Activated CD4-positive, alpha-beta T cell treated with anti-CD3 and anti-CD28 coated beads, Interleukin-2, amount 10 ng/mL, durations not matched to agents 24 days and 14 days (primary cell): ENCODE measurements at places on chromosomes 11 and 22. TPM values are rescaled to one million over a fixed set of nuclear protein-coding genes. Genes with fewer than 3 reads are reported as not detected.

SMDT1 gene
- total RNA-seq, result 54.4 and 58.7 TPM in 2 replicates

GRCh38 chr22:23743303-23743705 lies 7.6 kb downstream of the ZNF70 start:
- H3K27ac ChIP-seq, result no peak overlapping the region
- DNase-seq, result no peak
- no peaks in the 10 kb centered on the region for H3K4me1 ChIP-seq
- peaks cover 24% of the 10 kb centered on the region for H3K36me3 ChIP-seq
- H3K27me3 ChIP-seq, result no peaks in the 10 kb centered on the region

DNA sequence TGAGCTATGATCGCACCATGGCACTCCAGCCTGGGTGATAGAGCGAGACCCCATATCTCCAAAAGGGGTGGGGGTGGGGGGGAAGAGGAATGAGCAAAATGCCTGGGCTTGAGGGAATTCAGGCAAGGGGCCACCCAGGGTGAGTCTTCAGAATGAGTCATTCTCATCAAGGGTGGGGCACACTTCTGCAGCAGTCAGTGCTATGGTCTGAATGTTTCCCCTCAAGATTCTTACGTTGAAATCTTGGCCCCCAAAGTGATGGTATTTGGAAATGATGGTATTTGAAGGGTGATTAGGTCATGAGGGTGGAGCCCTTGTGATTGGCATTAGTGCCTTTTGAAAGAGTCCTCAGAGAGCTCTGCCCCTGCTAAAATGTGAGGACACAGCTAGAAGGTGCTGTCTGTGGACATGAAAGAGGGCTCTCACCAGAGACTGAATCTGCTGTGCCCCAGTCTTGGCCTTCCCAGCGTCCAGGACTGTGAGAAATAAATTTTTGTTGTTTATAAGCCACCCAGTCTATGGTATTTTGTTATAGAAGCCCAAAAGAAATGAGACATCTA lies 86.4 kb upstream of the THY1 start:
- H3K27me3 ChIP-seq, result no peaks in the 10 kb centered on the region
- peaks cover 13% of the 10 kb centered on the region for H3K4me1 ChIP-seq
- peak overlapping the region; percentile 35 for H3K27ac ChIP-seq
- H3K4me3 ChIP-seq, result no peak overlapping the region
- DNase-seq, result no peak

KIF18A gene
- total RNA-seq, result 15.4 and 15.5 TPM in 2 replicates
